Left renal cortex interstitium (tissue), 4 donors: ENCODE measurements at places on chromosomes 7 and 10. TPM values are rescaled to one million over a fixed set of nuclear protein-coding genes. Genes with fewer than 3 reads are reported as not detected.

HOXA3 gene
- polyA plus RNA-seq: 53.4 TPM

CFTR gene
- polyA plus RNA-seq: 2.1 TPM

LIPF gene
- polyA plus RNA-seq: 0.39 TPM

GRCh38 chr7:44305564-44306507, 19.6 kb downstream of the CAMK2B start:
- DNase-seq: no peak

DNA sequence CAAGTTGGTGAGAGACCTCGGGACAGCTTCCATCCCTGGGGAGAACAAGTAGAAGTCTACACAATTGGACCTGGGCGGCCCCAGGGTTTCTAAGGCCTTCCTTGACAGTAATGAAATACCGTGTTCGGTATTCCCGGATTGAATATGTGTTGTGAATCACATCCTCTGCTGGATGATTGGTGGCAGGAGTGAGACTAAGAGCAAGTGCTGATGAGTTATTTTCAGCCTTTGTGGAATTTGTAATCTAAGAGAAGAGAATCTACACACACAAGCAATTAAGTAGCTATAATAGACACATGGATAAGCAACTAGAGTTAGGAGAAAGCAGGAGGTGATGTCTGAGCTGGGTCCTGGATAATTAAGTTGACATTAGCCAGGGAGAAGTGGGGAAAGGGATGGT, 64.8 kb upstream of the VWC2 start:
- no peak for DNase-seq

DNA sequence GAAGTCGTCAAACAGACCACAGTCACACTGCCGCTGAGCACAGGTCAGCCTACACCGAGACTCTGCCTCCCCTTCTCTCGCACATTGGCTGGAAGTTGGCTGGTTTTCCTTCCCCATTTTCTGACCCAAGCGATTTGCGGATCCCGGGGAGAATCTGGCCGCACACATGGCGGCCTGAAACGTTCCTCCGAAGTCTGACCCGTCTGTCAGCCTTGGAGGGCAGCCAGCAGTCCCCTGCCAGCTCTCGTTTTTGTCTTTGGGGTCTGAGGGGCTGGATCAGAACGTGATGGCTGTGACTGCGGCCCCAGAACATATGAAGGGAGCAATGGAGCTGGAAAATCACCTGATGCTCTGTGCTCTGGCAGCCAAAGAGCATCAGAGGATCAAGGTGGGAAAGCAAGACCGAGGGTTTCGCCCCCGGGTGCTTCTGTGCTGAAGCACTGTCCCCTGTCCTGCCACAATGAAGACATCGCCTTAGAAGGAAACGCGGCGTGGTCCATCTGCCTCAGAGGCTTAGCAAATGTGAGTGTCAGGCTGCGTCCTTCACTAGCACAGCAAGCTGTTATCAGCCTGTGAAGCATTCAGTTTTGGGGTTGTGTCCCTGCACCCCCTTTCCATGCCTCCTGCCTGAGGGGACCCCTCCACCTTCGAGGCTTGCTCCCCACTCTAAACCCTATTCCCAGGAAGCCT, 119.3 kb upstream of the SHH start:
- no peak for DNase-seq

- no peak for DNase-seq
Observed at GRCh38 chr7:13989126-13989948, at the start of gene ETV1. Gene ETV1 (minus strand): TSS chr7:13989666. CDS start chr7:13989052, 614 bp downstream.

GRCh38 chr7:63113713-63114285, 884.9 kb upstream of the ZNF722 start:
- no peak for DNase-seq
